ENCODE measurements at places on chromosomes 1 and 21.

DNA sequence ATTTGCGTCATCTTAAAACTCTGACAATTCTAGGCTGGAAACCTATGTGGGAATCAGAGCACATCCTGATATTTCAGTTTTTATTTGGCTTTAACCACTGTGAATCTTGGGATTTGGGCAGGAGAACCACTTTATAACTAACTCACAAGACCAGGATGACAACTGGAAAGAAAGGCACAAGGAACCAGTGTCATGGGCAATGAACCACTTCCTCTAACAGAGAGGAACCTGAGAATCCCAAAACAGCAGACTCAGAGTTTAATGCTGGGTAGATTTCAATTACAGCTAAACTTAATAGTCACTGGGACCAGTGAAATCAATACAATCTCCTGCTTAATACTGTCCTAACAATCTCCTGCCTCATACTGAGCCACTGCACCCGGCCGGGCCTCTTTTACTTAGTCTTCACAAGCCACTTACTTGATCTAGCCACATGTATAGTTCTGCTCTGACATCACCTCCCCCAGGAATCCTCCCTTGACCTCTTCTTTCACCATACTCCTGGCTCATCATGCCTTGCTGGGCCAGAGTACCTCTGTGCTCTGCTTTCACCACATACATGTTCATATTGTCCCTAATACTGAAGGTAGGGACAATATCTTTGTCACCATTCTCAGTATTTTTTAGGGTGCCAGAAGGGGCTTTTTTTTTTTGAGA, 20.2 kb upstream of the SLFNL1 start:
- no peak for DNase-seq

GRCh38 chr1:242813490-242814091, 289.1 kb upstream of the PLD5 start:
- DNase-seq: no peak

DNA sequence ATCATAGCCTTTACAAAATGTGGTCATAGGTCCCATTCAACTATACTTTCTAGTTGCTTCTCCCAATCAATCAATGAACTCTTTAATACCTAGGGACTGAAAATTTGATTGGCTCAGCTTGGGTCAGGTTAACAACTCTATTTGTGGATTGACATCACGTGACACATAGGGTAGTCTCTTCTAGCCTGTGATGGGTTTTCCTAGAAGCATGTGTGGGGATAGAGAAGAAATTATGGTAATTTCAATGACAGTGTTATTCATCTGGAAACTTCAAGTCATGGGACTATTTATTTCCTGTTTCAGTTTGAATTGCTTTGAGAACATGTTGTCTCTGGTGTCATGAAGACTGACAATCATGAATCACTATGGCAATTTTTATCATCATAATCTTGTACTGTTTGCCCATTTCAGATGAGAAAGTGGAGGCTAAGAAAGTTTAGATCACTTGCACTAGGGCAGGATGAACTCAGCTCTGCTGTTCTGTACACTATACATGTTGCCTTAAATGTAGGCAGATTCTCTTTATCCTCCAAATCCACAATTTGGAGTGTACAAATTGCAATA, 529.9 kb upstream of the BEND5 start:
- no peak for DNase-seq

DNA sequence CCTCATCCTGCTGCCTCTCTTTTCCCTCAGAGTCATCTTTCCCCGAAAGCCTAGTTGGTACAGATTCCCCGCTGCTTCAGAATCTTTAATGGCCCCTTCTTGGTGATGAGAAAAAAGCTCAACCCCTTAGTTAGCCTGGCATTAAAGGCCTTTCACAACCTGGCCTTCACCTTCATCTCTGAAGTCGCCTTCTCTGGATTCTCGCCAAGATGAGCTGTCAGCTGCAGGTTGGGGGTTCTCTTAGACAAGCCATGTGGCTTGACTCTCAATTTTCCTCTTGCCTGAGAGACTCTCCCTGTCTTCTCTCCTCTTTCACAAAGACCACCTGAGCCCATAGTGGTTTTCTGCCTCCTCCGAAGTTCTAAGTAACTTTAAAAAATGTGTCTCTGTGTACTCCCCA, 15.5 kb upstream of the DISC1 start:
- no peak for DNase-seq

GRCh38 chr1:202106340-202107254, 16.1 kb upstream of the GPR37L1 start:
- DNase-seq: no peak

DNA sequence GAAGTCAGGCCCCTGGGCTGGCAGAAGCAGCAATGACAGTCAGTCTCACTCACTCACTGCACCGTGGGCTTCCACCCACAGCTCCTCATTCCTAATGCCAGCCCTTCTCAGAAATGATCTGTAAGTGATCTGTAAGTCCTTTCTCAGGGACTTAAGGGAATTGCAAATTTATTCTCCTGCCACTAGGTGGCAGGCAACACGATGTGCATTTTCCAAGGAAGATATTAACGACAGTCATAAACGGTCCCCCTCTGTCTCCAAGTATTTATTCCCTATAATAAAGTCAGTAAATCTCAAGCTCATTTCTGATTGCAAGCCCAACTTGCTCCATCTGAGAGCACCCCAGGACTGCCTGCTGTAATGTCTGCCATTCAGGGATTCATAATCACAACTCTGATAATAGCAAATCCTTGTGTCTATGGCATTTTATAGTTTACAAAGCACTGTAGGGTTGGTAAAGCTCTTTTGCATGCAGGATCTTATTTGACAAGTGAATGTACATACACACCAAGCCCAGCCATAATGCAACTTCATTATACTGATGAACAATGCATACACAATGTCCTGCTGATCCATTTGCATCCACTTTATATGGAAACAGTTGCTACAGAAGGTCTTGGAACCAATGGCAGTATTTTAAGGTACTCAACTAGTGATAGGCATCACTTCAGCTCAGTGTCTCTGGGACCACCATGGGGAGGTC, 380.5 kb upstream of the CAMK1G start:
- DNase-seq: no peak

- DNase-seq: no peak
Observed at GRCh38 chr21:41064334-41064791, 103.6 kb upstream of the BACE2 start.

- no peak for DNase-seq
Observed at GRCh38 chr1:78070758-78071157, 25.0 kb downstream of the GIPC2 start.

DNA sequence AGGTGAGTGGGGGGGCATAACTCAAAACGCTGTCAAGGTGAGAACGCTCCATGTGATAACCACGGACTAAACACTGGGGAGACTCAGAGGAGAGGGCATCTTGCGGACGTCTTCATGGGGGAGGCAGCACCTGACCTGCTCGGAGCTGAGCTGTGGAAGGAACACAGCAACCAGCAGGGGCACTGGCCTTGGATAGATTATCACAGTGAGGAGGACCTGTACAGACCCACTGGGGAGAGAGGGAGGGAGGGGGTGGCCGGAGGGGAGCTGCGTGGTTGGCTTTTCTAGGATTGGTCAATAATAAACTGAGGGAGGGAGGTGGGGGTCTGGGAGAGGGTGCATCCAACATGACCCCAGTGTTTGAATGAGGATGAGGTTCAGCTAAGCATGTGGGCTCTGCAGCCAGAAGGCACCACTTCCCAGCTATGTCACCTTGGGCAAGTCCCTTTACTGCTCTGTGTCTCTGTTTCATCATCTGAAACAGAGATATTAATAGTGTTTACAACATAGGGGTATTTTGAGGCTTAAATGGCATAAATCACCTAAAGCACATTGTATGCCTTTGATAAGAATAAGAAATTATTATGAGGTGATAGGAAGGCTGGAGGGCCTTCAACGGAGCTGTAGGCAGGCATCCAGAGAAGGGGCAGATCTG, 123.3 kb downstream of the GRIK3 start:
- no peak for DNase-seq

- no peak for DNase-seq
Observed at GRCh38 chr1:85135392-85135798, 65.4 kb downstream of the SYDE2 start.
